ENCODE measurements at places on chromosomes 2 and 18. TPM values are rescaled to one million over a fixed set of nuclear protein-coding genes. Genes with fewer than 3 reads are reported as not detected.
A peak's percentile ranks its signal among the peaks of the same experiment; 100 is the strongest.

Gene XRCC5
- total RNA-seq: 202 TPM

Gene TGFA
- 17.3 TPM for total RNA-seq

Gene RAB17
- 1.7 TPM for total RNA-seq

DNA sequence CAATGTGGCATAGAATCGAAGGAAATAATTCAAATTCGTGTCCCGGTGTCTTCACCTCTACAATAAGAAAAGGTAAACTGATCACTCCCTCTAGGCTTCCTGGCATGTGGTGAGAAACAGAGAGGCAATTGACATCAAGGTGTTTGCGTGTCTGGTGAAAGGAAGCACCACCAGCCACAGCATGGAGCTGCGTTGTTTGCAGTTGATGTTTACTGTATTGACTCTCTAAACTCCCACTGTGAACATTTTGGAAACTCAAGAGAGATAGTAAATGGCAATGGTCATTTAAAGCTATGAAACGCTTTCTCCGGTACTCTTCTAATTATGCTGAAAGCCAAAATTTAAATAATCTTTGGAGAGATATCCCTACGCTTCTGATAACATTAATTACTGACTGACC is 82.6 kb downstream of the SETBP1 start:
- DNase-seq: no peak

Gene LRRFIP1
- total RNA-seq: 84.4 TPM

- DNase-seq: no peak
These were observed 211.3 kb downstream of the LOXHD1 start for GRCh38 chr18:46445522-46446313.

- no peak for DNase-seq
These were observed 217.7 kb downstream of the TNS1 start for GRCh38 chr2:217784996-217785543.

DNA sequence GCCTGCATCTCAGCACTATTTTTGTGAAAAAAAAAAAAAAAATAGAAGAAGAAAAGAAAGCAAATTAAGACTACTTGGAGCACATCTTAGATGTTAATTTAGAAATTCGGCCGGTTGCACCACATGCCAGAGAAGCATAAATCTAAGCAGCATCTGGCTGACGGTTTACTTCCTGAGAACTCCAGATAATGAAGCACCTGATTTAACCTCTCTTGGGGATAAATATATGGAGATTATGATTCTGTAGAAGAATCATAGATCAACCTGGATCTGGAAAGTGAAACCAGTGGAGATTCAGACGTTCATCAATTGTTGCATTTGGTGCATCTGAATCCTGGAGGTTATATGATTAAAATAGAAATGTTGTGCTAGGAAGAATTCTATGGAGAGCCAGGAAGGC is 102.1 kb upstream of the SH3BP4 start:
- DNase-seq: no peak

- DNase-seq: no peak
These were observed 14.8 kb downstream of the PLEKHM3 start for GRCh38 chr2:208010506-208010905.

Gene ANKRD30BL
- not detected for total RNA-seq

Gene HOXD3
- total RNA-seq: 5.2 TPM

DNA sequence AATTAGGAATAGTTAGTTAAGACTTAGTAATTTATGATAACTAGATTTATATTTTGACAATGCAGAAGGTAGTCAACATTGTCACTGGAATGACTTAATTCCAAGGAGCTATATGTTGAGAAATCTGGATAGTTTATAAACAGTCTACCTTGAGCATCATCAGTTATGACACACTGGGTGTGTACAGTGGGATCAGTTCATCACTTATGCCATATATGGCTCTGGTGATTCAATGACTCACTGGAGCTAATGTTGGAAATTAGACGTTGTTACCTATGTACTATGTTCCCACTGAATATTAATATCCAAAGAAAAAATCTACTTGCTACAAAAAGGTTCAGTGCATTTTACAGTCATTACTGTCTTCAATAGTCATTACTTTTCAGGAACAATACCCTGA is 34.0 kb upstream of the ITPRID2 start:
- peak; percentile 38 for DNase-seq

DNA sequence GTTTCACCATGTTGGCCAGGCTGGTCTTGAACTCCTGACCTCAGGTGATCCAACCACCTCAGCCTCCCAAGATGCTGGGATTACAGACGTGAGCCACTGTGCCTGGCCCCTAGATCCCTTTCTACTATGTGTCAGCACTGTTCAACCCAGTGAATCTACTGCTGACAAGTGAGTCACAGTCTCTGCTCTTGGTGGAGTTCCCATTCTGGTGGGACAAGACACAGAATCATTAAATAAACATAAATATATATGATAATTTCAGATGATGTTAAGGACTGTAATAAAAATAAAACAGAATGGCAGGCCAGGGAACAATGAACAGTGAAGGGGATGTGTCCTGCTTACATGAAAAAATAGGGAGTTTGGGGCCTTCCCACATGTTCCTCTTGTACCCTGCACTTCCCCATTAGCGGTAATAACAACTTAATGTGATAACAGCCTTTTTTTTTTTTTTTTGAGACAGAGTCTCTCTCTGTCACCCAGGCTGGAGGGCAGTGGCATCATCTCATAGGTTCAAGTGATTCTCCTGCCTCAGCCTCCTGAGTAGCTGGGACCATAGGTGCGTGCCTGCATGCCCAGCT is 112.2 kb downstream of the CPO start:
- DNase-seq: peak; percentile 54

Gene PSMD14
- 94.4 TPM for total RNA-seq

GRCh38 chr2:65294701-65295100 is 67.1 kb downstream of the ACTR2 start:
- no peak for DNase-seq

DNA sequence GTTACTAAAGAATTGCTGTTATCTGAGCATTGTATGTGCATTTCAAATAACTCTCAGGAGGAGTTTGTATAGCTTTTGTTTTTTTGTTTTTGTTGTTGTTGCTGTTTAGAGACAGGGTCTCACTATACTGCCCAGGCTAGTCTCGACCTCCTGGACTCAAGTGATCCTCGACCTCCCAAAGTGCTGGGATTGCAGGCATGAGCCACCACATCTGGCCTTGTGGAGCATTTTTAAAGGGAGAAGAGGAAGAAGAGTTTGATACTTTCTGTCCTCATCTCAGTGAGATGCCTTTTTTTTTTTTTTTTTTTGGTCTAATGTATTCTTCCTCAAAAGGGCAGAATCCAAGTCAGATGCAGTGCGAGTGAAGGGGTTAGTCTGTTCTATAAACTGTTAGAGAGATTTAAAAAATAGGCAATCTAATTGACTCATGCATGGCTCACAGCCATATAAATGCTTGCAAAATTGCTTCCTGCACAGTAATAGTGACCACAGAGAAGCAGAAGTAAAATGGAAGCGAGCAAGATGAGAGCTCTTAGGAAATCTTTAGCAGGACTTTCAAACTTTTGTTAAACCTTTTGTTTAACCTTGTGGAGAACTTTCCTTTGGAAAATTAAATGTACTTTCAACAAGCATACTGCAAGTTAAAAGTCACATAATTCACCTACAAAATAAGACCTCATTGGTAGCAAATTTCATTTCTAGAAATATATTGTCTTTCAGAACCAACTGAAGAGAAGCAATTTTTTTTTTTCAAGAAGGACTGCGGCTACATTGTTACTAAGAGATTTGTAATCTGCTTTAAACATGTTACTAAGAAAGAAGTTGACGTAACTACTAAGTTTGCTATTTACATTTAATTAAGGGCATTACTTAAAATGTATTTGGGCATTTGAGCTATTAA is 52.3 kb upstream of the ROCK1 start:
- peak; percentile 93 for DNase-seq

Gene INHBB
- total RNA-seq: 3.4 TPM

DNA sequence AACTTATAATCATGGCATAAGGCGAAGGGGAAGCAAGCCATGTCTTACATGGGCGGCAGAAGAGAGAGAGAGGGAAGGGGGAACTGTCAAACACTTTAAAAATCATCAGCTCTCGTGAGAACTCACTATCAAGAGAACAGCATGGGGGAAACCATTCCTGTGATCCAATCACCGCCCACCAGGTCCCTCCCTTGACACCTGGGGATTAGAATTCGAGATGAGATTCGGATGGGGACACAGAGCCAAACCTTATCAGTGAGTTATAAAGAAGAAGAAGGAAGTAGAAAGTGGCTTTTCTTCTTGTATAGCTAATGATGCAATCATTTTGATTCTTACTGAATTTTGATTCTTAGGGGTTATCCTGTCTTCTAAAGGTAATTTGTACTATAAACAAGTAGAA is 51.4 kb downstream of the SMCHD1 start:
- DNase-seq: no peak

GRCh38 chr2:64478502-64479230 is 24.7 kb downstream of the LGALSL start:
- DNase-seq: no peak

- no peak for DNase-seq
These were observed 68.8 kb downstream of the LBH start for GRCh38 chr2:30300122-30300455.

DNA sequence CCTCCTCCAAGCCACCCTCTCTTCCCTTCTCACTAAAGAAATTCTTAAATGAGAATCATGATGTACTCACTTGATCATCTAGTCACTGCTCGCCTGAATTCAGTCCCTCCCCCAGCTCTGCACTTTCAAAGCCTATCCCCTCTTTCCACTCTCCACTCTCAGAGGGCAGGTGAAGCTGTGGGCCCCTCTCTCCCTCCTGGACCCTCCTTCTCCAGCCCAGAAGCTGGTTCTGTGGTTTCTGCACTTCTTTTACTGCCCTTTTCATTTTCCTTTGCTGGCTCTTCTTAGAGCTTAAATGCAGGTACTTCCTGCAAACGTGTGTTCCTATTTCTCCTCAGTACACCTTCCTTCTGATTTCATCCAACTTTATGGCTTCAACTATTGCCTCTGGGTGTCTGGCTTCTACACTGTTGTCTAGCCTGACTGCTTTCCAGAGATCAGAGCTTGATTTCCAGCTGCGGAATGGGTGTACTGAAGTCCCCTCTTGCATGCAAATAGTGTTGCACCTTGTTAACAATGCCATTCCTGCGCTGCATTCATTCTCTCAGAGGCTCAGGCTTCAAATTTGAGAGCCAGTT is 15.3 kb upstream of the TXNDC2 start:
- no peak for DNase-seq

GRCh38 chr2:99420031-99420430 is 69.8 kb downstream of the REV1 start:
- peak; percentile 56 for DNase-seq

- no peak for DNase-seq
These were observed 103.4 kb upstream of the HAAO start for GRCh38 chr2:42895791-42896135.

Gene CTDSP1
- total RNA-seq: 82.7 TPM

Gene HTR2B
- not detected for total RNA-seq

DNA sequence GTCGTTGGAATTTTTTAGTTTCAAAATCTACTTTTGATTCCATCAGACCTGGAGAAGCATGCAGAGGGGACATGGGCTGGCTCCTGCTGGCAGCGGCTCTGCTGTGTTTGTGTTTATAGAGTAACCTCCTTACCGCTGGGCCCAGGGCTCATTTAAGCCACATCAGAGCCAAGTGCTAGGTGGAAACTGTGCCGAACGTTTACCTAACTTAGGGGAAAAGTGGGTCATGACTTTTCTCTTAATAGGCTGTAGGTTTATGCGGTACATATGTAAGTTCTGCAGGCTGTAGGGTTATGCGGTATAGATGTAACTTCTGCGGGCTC is 17.7 kb downstream of the CNDP2 start:
- no peak for DNase-seq

GRCh38 chr2:129903586-129904425 is 75.7 kb upstream of the RAB6C start:
- DNase-seq: no peak

Gene CRYGD
- not detected for total RNA-seq

Gene C18orf54
- total RNA-seq: 2.8 TPM

- no peak for DNase-seq
These were observed 91.7 kb upstream of the MCFD2 start for GRCh38 chr2:47007223-47007825.

- DNase-seq: peak; percentile 86
These were observed 1.4 kb downstream of the PSME4 start for GRCh38 chr2:53969285-53969967.

Gene TDRD15
- total RNA-seq: not detected

Gene KCNK3
- not detected for total RNA-seq

DNA sequence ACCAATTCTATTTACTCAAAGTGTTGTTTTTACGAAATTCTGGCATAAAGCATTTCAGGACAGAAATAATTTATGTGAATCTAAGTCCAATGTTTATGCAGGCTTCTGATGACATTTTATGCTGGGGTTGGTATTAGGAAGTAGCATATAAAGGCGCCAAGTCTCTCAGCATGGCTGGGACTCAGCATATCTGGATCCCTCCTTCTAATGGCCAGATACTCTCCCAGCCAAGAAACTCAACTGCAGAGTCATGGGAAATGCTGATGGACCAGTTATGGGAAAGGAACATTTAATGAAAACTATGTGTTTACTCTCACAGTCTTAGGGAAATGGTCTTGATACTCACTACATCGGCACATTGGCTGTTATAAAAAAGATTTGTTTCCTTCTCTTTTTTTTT is 392.2 kb downstream of the ARHGAP15 start:
- no peak for DNase-seq

Gene GPR45
- total RNA-seq: not detected

Gene SCN3A
- total RNA-seq: 0.11 TPM

DNA sequence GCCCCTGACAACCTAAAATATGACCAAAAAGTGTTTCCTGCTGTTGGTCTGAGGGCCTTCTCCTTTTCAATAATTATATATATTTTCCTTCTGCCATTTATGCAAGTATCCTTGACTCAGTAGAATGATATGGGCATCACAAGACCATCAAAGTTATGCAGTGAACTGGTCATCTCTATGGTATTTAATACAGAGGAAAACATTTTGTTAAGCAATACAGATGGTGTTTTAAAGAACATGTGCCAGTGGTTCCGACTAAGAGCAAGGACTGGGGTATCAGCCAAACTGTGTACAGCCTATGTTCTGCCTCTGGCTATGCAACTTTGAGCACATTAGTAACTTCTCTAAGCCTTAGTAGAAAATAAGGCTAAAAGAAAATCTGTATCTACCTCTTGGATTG is 179.0 kb downstream of the TRABD2A start:
- peak; percentile 96 for DNase-seq
